ENCODE measurements at places on chromosomes 1 and 21.

DNA sequence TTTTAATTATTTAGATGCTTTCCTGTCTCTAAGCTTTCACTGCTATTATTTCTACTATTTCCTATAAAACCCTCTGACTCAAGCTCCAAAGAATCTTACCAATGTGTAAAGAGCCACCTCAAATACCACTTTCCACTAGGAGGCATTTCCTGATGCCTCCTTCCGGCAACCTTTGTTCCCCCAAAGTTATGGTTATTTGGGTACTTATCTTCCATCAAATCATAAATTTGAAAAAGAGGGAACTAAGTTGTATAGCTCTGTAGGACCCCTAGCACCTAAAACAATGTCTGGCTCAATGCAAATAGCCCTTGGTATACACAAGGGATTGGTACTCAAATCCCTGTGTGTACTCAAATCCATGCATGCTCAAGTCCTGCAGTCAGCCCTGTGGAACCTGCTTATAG is 79.6 kb downstream of the NME7 start:
- no peak for DNase-seq

GRCh38 chr1:69711190-69711930 is 143.6 kb downstream of the LRRC7 start:
- no peak for DNase-seq

DNA sequence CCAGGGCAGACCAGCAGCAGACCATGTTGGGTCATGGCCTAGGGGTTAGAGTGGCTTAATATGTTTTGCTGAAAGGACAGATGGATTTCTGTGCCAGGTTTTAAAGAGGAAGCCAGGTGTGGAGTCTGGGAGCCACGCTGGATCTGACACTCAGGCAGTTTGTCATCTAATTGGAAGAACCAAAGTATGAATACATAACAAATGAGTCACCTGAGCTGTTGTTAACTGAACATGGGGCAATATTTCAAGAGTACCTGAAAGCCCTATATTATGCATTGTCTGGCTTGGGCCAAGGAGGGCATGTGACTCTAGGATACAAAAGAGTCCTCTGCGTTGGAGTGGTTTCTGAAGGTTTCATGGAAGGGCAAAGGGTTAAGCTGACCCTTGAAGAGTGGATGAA is 70.6 kb downstream of the LMO4 start:
- DNase-seq: no peak

GRCh38 chr1:223246476-223247112 is 103.5 kb upstream of the TLR5 start:
- no peak for DNase-seq

DNA sequence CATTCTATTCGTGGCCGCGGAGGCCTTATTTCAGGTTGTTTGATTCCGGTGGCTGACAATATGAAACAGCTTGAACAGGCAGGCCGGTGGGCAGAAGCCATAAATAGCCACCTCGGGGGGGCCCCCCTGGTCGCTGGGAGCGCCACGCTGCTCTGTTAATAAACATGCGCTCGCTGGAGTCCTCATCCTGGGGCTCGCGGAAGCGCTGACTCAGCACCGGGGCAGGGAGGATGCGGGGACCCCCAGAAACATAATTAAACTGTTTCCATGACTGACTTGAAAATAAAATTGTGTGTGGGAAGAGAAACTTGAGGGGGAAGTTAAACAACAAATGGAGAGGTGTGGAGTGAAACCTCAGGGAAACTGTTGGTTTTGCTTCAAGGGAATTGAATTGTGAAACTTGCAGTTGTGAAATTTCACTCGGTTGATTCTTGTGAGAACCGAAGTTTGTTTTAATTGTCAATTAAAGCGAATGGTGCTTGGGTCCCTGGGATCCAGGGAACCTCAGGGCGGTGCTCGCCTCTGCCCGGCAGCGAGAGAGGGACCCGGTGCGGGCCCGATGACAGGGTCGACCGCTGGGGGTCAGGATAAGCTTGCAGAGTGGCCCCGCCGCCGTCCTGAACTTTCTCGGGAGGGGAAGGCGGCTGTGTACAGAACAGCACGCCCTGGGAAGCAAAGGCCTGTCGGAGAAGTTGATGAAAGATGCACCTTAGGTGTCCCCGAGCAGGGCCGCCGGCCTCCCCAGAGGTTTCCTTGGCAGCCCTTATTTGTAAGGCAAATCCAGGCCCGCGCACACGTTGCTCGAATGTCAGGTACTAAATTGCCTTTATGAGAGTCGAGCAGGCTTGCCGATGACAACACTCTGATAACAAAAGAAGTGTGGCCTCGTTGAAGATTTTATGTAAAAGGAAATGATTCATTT is 176.9 kb upstream of the LMO4 start:
- no peak for DNase-seq

DNA sequence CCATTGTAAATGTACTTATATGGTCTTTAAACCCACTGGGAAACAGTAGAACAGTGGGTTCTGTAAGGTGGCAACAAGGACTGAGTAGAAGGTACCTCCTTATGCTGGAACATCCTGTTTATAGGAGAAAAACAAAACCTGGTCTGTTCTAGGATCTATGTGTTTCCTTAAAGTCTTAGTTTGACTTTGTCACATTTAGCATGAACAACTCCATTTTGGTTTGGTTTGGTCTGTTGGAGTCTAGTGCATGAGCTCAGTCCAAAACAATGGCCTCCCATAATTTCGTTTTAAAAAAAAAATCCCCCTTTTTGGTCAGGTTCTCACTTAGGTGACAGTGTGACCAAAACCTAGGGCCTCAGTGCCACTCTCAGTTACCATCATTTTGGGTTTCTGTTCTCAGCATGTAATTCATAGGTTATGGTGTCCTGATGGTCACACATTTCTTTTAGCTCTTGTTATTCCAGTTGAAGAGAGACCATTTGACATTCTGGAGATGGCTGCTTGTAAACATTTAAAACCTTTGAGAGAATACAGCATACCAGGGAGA is 66.4 kb upstream of the IL12RB2 start:
- no peak for DNase-seq

DNA sequence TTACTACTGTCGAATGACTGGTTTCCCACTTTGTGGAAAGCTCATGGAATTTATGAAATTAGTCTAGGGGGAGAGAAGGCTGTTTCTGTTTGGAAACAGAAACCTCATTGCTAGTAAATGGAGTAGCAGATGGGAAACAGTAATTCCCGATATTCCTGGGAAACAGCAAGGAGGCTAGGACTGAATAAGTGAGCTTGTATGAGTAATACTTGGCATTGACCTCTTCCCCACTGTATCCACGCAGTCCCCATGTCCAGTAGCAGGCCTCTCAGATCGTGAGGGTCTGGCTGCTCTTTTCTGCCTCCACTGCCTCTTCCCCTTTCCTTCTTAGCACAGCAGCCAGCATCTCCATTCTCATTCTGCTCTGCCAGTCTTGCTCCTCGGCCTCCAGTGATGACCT is 75.5 kb downstream of the PRDM2 start:
- no peak for DNase-seq

DNA sequence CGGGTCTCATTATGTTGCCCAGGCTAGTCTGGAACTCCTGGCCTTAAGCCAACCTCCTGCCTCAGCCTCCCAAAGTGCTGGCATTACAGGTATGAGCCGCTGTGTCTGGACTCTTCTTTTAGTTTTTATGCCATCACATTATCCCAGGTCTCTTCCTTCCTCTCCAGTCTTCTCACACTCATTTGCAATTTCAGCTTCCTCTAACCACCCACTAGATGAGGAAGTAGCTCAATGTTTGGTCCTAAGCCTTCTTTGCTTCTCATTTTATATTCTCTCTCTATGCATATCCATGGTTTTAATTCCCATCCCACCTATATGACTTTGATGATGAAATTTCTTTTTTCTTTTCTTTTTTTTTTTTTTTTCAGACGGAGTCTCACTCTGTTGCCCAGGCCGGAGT is 3.1 kb upstream of the ZBTB8A start:
- DNase-seq: no peak

DNA sequence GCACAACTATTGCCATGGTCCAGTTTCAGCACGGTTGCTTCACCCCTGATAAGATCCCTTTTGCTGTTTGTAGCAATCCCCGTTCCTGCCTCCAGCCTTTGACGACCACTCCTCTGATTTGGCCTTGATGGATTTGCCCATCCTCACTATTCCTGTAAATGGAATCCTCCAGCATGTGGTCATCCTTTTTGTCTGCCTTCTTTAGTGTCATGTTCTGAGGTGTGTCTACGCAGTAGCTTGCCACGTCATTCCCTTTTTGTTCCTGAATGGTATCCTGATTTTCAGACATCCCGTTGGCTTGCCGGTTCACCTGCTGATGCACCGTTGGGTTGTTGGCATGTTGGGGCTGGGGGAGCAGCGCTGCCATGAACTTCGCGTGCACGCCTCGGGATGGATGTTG is 7.8 kb downstream of the AJAP1 start:
- no peak for DNase-seq

DNA sequence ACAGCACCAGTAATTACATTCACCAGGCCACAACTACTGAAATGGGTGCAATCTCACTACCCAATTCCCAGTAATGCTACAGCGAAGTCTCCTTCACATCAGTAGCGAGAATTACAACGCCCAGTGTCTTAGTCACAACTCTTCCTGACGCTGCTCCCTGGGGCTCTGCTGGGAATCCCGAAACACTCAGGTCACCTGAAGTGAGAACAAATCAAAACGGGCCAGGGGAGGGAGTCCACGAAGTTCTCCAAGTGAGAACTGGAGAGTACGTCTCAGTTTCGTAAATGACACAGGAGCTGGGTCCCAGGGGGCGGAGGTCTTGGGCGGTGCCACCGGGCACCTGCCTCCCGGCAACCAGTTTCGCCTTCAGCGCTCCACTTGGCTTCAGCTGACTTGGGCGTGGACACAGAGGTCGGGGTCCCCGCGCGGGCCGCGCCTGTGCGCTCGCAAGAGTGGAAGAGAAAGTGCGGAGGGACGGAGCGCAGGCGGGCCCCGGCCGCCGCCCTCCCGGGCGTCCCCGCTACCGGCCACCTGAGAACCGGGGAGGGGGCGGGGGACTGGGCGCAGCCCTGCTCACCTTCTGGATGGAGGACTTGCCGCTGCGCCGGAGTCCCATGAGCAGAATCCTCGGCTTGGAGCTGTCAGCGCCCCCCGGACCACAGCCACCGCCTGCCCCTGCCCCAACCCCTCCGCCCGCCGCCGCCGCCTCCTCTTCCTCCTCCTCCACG is 575 bp downstream of the RRAGC start:
- DNase-seq: peak; percentile 45

DNA sequence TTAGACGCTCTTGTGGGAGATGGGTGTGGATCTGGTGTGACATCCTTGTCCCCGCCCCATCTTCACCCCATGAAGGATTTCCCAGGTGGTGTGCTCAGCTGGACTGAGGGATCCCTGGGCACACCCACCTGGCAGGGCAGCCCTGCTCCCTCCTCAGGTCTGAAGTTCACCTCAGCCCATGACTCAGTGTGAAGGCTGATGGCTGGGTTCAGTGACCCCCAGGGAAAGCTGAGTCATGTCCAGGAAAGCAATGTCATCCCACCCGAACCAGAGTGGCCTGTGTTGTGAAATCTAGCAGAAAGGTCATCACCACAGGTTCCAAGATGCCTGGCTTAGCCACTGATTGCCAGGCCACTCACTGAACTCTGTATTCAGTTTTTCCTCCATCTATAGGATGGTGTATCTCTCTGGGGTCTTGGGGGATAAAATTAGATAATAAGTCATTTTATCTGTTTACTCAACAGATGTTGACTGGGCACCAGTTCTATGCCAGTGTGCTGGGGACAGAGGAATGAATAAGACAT is 97.7 kb upstream of the JUN start:
- DNase-seq: no peak

DNA sequence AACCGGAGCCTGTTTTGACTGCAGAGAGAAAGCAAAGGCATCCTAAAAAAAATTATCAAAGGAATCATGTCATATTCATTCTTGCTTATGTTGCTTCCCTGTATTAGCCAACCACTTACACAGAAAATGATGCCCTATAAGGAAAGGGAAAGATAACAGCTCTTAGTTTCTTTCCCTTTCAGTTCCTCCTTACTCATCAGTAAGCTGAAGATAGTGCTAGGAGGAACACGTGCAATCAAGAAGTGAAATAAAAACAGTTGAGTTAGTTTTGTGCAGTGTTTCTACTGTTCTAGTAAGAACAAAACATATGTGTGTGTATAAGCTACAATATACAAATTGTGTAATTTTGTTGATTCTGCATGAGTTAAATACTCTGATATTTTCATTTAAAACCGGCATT is 45.3 kb upstream of the MTF2 start:
- DNase-seq: no peak

DNA sequence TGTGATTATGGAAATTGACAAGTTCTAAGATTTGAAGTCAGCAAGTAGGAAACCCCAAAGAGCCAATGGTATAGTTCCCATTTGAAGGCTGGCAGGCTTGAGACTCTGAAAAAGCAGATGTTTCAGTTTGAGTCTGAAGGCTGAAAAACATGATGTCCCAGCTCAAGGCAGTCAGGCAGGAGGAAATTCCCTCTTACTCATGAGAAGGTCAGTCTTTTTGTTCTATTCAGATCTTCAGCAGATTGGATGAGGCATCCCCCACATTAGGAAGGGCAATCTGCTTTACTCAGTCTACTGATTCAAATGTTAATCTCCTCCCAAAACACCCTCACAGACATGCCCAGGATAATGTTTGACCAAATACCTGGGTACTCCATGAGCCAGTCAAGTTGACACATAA is 372.5 kb upstream of the ST6GALNAC5 start:
- no peak for DNase-seq

Measured in activated gamma-delta T cell (primary cell).